Hindlimb muscle (tissue), 1 donor: ENCODE measurements at places on chromosomes 11 and 22.

DNA sequence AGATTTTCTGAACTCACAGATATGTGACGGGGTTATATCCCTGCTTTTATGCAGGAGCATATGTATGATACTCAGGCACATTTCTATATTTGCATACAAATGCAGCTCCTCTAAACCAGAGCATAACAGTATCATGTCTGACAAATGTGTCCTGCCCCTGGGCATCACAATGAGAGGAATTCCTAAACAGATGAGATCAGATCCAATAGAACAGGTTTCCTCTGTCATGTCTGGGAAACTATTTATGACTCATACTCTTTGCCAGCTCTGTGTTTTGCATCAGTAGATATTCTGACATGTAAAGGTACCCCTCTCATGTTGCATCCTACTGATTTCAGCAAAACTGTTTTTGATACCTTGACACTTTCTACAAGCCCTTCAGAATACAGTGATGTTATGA is 29.4 kb downstream of the SYT9 start:
- no peak for DNase-seq

DNA sequence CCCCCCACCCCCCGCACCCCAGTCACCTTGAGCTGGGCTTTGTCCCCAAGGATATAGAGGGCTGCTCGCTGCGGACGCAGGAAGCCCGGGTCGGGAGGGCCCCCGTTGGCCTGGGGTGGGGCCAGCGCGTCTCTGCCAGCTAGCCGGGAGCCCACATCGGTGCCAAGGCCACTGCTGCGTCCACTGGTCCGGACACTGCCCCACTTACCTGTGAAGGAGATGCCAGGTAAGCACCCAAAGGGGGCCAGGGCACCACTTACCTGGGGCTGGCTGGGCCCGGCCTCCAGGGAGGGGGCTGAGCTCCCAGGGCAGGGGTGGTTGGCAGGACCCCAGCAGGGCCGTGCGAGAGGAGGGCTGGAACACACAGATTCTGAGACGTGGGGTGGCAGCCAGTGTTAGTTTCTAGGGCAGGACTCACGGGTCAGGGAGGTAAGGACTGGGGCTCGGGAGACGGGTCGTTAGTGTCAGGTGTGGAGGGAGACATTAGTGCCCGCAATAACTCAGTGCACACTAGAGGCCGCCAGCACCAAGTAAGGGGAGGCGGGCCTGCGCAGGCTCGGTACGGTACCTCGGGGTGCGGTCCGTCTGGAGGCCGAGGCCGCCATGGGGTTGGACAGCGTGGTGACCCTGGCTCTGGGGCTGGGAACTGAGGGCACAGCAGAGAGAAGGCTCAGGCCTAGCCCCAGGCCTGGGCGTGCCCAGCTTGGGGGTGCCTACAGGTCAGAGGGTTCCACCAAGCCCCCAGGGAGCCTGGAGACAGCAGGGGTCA is 18.2 kb downstream of the SBF1 start:
- no peak for DNase-seq

DNA sequence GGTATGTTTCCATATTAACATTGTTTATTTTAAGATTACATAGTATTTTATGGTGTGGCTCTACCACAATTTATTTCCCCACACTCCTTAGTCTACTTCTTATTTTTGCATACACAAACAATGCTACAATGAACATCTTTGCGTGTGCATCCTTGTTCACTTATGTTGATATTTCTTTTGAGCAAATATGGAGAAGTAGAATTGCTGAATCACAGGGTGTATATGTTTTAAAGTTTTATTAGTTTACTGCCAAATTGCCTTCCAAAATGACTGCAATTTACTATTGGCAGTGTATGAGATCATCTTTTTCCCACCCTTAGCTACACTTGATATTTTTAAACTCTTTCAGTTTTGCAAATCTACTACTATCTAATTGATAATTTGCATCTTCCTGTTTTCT is 38.7 kb upstream of the FAR1 start:
- no peak for DNase-seq

GRCh38 chr11:102251423-102251822 is 65.9 kb upstream of the BIRC3 start:
- no peak for DNase-seq

DNA sequence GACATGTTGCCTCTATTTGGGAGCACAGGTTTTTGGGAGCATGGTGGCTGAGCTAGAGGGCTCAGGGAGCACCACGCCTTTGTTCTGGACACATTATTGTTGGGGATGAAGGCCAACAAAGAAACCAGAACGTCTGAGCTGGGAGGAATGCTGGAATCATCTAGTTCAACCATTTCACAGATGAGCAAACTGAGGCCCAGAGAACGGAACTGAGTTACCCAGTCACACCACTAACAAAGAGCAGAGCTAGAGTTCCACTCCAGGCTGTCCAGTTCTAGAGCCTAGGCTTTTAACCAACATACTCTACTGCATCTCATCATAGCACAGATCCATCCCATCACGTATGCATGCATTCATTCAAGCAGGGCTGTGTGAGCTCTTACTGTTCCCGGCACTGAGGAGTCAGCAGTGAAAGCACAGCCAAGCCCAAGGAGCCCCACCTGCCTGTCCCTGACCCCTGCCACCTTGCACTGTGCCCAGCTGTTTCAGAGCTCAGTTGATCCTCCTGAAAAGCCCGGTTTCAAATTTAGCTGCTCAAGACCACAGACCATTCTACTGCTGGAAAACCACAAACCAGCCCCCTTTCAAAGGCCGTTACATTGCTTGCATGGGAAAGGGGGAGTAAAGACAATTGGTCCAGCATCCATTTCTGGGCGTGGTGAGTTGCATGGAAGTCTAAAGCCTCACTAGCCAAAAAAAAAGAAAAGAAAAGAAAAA is 16.9 kb upstream of the TCF20 start:
- DNase-seq: no peak

DNA sequence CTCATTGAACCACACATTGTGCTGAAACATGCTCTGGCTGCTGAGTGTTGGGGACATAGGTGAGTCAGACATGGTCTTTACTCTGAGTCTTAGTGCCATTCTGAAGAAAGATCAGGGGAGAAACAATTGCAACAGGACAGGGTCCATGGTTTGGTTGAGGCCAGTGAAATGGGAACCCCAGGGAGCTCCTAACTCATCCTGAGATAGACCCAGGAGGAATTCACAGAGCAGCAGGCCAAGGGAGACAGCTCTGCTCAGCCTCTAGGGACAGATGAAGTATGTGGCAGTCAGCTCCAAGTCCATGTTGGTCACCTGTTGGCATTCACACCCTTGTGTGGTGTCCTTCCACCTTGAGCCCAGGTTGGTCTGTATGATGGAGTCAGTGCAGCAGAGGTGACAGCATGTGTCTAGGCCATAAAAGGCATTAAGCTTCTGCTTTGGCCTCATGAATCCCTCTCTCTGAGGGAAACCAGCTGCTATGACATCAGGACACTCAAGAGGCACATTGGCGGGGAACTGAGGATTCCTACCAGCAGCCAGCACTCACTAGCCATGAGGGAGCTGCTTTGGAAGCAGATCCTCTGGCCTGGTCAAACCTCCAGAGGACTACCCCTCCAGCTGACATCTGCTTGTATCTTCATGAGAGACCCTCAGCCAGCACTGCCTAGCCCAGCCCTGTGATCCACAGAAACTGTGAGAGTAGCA is 50.3 kb upstream of the MYEOV start:
- DNase-seq: no peak

DNA sequence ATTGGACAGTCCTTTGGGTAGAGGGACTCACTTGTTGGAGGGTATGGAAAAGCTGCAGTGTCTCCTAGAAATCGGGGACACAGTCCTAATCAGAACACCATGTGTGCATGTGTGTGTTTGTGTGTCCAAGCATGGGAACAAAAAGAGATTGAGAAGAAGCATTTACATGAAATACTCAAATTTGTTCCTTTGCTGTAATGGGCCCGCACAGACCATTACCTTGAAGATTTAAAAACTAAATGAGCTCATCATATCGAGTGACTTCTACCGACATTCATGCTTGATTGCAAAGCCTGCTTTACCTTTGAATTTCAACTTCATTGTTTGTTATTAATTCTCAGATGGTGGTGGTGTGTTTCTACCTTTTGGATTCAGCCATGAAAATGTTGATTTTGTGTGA is 106.9 kb downstream of the ZBTB16 start:
- DNase-seq: no peak

- DNase-seq: no peak
Observed at GRCh38 chr22:21571679-21572078, 4.2 kb downstream of the UBE2L3 start.
